ENCODE measurements at places on chromosomes 7 and 10.

GRCh38 chr7:10156972-10157371 lies 816.7 kb upstream of the PHF14 start:
- no peak for DNase-seq

DNA sequence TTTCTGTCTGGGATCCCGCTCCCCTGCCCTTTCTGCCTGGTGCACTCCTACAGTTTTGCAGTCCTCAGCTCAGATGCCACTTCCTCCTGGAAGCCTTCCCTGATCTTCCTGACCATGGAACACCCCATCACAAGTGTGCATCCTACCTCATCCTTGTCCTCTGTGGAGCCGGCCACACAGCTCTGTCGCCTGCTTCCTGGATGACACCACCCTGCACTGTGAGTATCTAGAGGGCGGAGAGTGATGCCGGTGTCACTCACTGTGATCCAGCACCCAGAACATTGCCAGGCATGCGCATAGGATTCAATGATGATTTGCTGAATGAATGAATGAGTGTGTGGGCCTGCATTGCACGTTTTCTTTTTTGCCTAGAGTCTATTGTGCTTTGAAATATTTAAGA lies 529.9 kb downstream of the TCERG1L start:
- DNase-seq, result no peak

DNA sequence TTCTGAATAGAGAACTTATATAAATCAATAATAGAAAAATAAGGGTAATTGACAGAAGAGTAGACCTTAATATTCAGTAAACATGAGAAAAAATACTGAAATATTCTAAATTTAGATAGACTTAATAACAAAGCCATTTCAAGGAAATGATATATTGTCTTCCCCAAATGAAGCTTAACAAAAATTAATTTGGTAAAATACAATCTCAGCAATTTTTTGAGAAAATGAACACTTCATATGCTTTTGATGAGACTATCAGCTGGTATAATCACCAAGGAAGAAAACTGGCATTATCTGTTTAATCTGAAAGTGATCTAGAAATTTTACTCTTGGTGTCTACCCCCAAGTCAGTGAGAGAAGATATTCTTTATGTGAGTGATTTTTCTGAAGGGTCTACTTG lies 1.7 kb upstream of the FAM237B start:
- DNase-seq, result no peak

DNA sequence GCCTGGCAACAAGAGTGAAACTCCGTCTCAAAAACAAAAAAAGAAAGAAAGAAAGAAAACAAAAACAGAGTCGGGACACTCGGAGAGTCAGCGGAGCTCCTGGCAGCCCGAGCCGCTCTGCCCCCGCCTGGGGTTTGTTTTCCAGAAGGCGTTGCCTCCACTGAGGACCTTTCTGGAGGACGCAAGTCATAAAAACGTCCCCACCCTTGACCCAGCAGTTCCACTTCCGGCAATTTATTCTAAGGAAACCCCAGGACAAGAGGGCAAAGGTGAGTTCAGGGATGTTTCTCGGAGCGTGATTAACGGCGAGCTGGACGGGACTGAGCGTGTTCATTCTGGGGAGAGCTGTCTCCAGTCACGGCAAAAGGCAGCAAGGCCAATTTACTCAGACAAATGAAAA lies 27.0 kb upstream of the SUN1 start:
- no peak for DNase-seq

- no peak for DNase-seq
Measured at GRCh38 chr7:33500703-33501701, 371.6 kb downstream of the BBS9 start.

DNA sequence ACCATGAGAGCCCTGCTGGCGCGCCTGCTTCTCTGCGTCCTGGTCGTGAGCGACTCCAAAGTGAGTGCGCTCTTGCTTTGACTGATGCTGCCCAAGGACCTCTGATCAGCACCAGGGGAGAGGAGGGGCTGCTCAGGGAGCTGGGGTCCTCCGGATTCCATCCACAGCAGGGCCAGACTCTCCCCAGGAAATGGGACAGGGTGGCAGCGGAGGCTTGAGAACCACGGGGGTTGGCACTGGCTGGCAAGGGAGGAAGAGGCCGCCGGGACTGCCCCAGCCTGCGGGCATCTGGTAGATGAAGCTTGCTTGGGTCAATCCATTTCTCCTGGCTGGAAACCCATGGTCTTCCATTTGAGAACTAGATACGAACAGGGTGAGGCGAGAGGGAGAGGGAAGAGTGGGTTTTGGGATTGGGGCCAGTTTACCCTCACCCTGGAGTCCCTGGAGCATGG lies 647 bp downstream of the PLAU start:
- DNase-seq, result no peak

DNA sequence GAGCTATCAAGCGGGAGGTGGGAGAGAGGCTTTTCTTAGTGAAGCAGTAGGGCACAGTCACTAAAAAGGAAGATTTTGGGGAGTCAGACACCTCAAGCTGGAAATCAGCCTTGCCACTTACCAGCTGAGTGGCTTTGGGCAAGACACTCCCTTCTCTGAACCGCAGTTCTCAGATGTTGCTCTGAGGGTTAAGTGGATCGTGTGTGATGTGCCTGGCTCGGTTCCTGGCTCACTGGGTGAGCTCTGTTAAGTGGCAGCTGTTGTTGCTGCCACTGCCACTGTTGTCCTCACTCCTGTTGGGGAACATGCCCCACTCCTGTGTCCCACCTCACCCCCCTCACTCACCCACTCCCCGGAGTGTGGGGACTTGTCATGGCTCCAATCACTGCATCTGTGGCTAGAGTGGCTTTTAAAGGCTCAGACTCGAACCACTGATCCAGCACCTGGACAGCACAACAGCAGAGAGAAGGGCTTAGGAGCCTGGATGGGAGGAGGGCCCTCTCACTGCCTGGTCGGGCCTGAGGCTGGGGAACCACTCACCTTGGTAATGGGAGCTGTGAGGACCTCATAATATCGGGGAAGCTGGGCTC lies 20.0 kb downstream of the PYROXD2 start:
- DNase-seq, result no peak

DNA sequence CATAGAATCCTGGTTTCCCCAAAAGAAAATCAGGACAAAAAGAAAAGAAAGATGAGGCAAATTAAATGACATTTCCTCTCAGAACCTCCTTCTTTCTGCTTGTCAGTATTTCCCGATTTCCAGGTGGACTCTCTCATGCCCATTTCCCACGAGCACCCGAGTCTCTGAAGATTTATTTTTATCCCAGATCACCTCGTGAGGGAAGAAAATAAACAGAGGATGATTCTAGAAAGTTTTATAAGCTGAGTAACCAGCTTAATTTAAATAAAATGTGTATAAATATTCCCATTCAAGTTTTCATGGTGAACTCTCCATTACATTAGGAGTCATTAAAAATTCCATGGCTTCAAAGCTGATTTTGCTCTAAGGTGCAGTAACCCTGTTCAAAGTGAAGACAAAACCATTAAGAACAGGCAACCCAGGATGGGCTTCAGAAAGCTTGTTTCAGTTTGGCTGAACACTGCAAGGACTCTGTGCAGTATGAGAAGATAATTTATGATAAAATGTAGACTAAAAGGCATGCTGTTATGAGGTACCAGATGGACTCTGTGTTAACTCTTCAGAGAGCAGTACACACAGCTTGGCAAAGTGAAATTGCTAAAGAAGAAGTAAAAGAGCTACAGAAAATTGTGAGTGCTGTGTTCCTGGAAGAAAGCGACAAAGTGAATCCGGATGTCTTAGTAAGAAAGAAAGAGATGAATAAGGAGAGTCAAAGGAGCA lies 521.3 kb upstream of the LRRN3 start:
- DNase-seq, result no peak

DNA sequence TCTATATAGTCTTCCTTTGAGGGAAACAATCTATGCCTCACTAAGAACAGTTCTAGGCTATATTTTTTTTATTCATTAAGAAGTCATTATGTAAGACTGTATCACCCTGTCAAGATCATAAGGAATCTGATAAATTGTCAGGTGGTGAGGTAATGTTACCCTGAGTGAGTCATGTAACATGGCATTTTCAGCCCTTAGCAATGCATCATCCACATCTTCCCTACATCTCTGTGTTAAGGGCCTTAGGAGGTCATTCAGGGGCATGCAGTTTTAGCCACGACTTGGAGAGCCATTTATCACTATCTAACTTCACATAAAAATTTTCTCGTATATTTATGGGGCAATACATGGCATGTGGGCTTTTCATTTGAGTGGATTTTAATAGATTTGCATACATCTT lies 924.5 kb upstream of the MBL2 start:
- DNase-seq, result no peak

DNA sequence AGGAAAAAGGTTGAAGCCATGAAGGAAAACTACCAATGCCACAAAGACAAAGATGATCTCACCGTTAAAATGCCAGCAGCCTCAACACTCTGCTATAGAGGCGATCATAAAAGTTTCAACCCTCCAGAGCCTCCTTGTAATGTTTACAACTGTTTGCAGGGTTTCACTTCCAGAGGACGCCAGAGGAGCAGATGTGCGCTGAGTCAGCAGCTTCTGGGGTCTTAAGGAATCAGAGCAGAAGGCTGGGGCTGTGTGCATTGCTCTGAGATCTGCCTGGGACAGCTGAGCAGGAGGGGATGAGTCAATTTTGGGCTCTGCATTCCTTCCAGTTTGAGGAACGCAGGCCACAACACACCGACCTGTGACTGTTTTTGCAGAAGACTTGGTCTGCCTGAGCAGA lies 98.3 kb downstream of the TMEM130 start:
- DNase-seq, result no peak

DNA sequence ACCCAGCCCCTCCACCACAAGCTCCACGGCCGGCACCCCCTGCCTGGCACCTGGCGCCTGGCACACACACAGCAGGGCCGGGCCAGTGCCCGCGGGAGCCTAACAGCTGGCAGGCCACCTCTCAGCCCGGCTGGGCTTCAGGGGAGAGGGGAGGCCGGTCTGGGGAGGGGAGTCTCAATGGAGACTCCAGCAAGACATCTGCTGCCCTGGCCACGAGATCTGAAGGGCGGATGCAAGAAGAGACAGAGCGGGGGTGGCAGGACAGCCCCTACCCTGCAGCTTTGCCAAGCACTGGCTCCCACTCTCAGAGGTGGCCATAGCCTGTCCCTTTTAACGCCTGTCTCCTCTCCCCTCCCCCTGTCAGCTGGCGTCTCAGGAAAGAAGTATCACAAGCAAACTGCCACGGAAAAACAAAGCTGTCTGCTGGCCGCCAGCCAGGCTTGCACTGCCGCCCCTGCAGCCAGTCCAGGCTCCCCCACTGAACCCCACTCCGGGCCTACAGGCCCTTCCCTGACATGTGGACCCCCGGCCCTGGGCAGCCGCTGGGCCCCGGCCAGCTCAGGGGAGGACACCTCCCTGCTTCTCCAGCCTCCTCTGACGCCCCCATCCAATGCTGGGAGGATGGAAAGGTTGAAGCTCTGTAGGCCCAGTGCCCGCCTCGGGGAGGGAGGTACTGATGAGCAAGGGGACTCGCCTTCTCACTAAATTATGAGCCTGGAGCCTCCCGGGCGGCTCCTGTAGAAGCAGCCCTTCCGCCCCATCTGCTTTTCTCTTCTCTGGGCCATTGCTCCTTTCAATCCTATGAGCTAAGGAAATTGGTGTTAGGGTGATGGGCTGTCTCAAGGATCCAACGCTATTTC lies 178.4 kb downstream of the ARHGAP12 start:
- no peak for DNase-seq

DNA sequence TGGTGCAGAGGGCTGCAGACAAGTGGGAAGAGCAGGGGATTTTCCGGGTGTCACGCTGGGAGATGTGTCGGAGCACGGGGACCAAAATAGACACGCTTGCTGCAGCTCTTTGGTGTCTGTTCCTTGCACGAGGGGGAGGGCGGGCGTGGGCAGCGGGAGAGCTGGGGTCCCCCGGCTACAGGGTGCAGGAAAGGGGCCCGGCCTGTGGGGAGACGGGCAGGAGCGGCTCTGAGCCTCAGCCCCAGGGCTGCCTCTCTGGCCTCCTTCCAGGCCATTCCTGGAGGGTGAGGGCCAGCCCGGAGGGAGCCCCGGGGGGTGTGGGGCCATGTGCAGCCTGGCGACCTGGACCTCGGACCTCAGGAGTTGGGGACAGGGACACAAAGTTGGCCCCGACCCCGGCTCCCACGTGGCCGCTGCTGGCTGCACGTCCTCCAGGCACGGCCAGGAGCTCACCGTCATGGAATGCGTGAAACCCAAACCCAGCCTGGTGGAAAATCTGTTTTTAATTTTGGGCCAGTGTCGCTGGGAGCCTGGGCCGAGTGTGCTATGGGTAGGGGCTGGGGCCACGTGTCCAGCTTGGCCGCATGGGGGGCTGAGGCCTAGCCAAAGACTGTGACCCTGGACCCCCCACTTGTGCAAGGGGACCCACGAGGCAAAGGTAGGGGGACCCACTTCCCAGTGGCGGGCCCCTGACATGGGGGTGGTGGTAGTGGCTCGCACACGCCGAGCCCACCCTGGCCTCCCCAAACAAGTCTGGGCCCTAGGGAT lies 6.6 kb downstream of the TTYH3 start:
- DNase-seq, result no peak

GRCh38 chr7:76395965-76396726 lies 13.4 kb downstream of the SSC4D start:
- DNase-seq, result no peak

DNA sequence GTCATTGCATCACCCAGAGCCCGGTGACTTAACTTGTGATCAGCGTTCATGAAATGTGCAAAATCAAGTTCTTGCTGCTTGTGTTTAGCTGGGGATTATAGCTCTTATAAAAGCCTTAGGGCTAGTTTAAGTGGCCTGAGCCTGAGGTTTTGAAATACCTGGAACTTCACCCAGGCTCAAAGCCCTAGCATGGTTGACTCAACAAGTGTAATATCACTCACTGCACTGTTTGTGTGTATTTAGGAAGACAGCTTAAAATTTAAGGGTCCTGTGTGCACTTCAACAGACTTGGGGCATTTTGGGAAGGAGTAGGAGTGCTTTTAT lies 489.5 kb downstream of the GATA3 start:
- DNase-seq, result no peak

DNA sequence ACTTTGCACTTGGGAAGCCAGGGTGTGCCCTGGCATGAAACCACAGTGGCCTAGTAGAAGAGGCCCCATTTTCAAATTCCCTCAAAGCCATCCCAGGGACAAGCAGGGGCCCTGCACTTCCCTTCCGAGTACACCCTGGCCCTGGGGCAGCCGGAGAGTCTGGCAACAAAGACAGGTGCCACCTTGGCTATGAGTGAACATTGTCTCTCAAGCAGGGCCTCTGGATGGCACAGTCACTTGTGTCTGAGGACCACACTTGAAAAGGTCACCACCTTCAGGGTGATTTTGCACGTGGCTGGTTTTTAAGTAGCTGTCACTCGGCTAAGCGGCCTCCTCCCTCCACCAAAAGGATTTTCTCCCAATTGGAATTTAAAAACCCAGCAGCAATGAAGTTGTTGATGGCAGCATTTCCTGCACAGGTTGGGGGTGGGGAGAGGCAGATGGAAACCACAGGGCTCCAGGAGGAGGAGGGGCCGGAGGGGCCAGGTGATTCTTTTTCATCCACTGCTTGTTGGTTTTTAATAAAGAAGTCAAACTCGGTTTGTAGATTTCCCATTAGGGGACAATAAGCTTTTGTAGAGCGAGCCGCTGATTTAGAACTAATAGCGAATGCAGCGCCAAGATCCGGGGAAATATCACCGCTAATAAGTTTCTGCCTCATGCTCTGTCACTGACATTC lies 33.9 kb downstream of the C10orf105 start:
- no peak for DNase-seq

Measured in KBM-7 (cell line).